ENCODE measurements at places on chromosomes 5 and 9.

DNA sequence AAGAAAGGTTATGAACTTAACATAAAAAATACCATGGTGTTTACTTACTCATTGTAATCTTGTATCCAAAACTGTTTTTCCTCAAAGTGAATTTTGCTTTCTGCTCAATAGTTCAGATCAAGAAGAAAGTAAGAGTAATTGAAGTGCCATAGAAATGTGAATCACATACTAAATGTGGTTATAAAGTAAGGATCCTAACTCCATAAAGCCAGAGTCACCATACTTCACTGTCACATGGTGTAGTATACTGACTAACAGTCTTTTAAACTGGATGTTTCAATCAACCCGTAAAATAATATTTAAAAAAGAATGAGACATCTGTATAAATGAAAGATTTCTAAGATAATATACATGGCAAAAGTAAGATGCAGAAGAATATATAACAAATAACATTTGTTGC lies 72.1 kb downstream of the NIPBL start:
- DNase-seq: no peak

DNA sequence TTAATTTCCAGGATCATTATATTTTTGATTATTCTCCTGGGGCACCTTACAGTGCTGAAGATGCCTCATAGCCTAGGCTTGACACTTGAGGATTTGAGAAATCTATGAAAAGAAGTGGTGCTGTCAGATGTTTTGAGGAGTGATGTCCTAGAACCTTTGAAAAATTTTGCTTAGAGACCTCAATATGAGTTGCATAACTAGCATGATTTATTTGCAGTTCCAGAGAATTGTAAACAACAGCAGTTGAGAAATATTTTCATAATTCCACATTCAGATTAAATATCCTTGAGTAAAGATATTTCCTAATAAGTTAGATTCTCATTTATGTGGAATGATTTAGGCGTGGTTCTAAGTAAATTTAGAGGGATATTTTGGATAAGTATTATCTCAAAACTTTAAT lies 225.8 kb downstream of the ADAMTSL1 start:
- no peak for DNase-seq

DNA sequence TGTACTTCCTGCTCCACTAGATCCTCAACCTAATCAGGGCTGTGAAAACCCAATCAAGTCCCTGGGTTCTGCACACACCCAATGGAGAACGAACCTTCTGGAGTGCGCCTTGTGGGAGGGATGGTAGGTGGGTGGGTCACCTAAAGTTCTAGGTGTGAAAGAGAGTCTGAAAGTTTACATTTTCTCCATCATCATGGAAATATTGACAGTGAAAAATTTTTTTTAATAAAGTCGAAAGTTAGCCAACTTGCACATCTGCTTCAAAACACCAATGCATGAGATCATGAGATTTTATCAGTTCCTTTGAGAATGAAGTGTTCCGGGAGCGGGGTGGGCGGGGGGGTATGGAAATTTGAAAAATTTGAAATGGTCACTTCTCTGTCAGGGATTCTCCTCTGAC lies 21.7 kb downstream of the TAF11L14 start:
- no peak for DNase-seq

GRCh38 chr5:97193355-97193688 lies 10.3 kb upstream of the RIOK2 start:
- no peak for DNase-seq

DNA sequence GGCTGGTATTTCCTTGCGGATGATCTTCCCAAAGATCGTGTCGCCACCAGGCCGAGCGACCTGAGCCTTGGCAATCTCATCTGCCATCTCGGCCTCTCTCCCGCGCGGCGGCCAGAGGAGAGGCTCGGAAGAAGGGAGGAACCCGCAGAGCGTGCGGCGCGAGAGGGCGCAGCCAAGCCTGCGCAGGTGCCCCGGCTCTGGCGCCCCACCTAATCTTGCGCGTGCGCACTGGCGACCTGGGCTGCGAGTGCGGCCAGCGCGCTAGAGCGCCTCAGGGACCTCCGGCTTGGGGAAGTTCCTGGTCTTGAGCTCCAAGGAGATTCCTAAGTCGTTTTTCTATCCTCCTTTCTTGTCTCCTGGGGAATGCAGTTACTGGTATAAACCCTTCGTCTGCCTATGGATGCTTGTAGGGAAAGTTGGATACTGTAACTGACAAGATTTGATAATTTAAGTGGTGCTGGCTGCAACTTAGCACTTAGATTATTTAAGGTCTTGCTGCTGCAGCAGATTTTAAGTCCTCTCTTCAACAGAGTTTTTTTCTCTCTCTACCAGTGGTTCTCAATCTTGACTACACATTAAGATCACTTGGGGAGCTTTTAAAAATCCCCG lies at the start of gene HINT1:
TSS of gene HINT1 (minus strand) at position 138 of the 609 bp plus-strand sequence. CDS start at position 87, 51 bp downstream.
- peak; percentile 89 for DNase-seq

GRCh38 chr5:119357270-119357669 lies 1.5 kb downstream of the TNFAIP8 start:
- DNase-seq: no peak

- DNase-seq: no peak
These were observed 760 bp upstream of the MAN1B1 start for GRCh38 chr9:137085920-137086530.

GRCh38 chr5:131375351-131375750 lies 111.5 kb downstream of the CDC42SE2 start:
- no peak for DNase-seq

DNA sequence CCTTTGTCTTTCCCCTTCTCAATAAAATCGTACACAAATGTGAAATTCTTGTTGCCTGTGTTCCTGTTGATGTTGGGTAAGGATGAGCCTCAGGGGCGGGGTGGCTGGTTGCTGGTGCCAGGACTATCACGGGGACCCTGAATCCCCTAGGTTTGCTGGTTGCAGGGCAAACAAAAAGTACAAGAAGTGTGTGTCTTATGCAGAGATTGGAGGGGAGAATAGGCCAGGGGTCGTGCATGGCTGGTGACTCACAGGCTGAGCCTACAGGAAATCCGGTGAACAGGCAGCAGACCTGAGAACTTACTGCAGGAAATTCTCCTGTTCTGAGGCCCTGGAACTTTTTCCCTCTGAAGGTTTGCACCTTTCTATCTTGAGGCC lies 5.5 kb downstream of the ANXA2R start:
- DNase-seq: peak; percentile 76

DNA sequence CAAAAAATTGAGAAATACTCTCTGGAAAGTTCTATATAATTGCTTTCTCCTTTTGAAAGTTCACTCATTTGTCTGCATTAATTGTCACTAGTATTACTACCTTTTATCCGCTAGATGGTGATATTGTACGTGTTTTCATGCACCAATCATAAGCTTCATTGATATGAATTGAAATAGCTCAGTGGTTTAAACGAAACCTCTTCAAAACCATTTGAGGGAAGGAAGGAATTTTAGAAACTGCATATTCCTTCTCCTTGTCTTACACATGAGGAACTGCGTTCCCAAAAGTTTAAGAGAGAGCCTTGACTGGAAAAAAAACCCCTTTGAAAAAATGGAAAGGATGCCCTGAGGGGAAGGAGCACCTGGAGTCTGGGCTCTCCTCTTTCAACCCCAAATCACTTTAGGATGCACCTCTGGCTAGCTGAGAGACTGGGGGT lies 98.6 kb downstream of the YTHDC2 start:
- DNase-seq: peak; percentile 45

GRCh38 chr9:72304538-72304937 lies 60.5 kb downstream of the ZFAND5 start:
- no peak for DNase-seq

GRCh38 chr9:32589083-32589723 lies 16.2 kb upstream of the NDUFB6 start:
- peak; percentile 53 for DNase-seq

DNA sequence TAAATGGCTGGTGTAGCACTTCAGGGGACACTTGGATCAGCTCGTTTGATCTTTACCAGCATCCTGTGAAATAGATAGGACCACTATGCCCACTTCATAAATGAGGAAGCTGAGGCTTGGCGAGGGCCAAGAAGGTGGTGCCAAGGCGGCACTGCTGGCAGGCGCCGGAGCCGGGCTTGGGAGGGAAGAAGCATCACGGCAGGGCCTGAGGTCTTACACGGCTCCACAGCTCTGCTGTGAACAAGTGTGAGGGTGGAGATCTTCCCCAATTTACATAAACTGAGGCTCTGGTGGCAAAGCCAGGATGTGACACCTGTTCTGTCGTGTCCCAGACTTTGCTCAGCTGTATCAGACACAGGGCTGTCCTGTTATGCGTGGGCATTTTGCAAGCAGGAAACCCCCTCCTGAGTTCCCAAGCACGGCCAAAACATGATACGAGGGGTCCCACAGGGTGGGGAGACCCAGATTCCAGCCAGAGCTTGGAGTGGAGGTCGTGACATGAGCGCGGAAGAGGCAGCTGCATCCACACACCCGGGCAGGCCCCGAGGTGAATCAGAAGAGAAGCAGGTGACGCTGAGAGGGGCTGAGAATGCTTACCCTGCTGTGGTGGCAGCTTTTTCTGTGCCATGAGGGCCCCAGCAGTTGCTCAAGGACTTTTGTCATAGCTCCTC lies 117.5 kb upstream of the BOD1 start:
- DNase-seq: no peak

GRCh38 chr5:89707891-89708290 lies 701.7 kb downstream of the CETN3 start:
- no peak for DNase-seq

DNA sequence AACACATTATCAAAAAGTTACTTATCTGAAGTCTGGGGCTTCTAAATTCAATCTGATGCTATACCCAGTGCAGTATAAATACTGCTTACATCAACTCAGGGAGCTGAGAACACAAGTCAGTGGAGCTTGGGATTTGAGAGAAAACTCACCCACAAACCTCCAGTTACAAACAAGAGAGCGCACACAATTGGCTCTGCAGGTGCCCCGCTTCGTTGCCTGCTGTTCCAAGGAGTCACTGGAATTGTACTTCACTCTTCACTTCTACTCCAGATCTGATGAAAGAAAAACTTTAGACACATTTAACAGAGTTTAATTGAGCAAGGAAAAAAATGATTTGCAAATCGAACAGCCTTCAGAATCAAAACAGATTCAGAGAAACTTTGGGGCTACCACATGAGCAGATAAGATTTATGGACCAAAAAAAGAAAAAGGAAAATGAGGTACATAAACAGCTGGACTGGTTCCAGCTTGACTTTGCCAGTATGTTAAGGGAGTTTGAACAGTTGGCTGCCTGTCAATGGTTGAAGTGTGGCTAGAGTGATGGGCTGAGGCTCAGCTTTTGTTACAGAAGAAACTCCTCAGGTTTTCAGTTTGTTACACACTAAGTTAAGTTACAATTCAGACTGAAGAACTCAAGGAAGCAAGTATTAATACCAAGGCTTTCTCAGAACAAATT lies 156.6 kb downstream of the AOPEP start:
- DNase-seq: no peak

DNA sequence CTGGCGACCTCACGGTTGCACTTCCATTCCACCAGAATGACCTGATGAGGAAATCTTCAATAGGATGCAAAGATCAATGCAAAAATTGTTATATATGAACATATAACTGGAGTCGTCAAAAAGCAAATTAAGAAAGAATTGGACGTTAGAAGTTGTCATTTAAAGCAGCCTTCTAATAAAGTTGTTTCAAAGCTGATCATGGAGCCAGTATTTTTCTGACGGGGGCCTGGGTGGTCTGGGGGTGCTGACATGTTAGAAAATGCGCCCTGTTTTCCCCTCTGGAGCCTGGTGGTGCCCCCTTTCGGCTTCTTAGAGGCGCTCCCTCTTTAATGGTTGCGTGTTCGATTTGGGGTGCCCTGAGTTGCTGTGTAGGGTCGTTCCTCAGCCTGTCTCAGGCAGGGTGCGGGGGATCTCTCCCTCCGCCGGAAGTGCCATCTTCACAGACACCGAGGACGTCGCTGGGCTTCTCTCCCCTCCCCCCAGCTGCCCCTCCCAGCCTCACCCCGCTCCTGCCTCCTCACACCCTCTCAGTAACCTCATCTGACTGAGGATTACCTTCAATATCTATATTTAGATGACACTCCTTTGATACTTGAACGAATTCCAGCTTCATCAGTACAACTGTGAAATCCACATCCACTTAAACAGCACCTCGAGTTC lies 18.3 kb downstream of the PTGES2 start:
- DNase-seq: no peak

DNA sequence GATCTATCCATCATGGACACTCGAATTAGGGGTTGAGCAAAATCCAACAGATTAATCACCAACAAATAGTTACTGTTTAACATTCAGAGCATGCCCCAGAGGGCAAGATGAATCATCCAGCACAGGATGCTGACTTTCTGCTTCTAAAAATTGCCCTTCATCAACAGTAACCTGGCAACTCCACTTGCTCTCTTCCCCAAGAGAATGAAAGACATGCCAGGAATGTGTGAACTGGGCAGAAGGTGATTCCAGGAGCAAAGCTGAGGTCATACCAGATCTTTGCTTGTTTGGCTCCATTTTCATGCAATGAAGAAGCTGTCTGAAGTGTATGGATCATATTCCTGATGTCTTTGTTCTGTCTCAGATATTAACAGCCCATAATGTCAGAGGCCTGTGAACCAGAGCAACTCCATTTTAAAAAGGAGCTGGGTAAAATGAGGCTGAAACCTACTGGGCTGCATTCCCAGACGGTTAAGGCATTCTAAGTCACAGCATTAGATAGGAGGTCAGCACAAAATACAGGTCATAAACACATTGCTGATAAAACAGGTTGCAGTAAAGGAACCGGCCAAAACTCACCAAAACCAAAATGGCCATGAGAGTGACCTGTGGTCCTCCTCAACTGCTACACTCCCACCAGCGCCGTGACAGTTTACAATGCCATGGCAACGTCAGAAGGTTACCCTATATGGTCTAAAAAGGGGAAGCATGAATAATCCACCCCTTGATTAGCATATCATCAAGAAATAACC lies 2.5 kb upstream of the ZNF367 start:
- DNase-seq: peak; percentile 97

- no peak for DNase-seq
These were observed 323.4 kb downstream of the TRPM3 start for GRCh38 chr9:70798018-70798417.

GRCh38 chr5:138944527-138945322 lies 69.6 kb upstream of the LRRTM2 start:
- DNase-seq: peak; percentile 30

DNA sequence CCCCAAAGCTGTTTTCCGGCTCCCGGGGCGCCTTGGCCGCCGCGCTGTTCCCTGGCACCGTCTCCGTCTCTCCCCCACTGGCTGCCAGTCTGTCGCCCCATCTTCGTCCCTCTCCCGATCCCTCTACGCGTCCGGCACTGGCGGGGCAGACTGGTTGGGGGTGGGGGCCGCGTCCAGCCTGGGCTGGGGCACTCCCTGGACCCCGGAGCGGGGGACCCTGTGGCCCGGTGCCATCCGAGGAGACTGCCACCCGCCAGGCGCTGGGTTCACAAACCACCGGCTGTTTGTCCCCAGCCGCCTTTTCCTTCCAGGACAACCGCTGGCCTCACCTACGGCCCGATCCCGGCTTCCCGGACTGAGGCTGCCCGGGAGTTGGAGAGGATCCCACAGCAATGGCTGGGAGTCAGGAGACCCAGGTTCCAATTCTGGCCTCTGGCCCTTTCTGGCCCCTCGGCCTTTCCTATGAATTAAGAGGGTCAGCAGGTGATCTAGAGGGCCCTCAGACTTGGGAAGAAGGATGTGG lies 1.0 kb upstream of the FIBCD1 start:
- DNase-seq: no peak

GRCh38 chr5:174097486-174098185 lies 52.1 kb downstream of the NSG2 start:
- DNase-seq: peak; percentile 22

All from fibroblast of upper back skin (primary cell).